Heart left ventricle (tissue), 16 donors: ENCODE measurements at places on chromosomes 7 and 10. TPM values are rescaled to one million over a fixed set of nuclear protein-coding genes. Genes with fewer than 3 reads are reported as not detected.
A peak's percentile ranks its signal among the peaks of the same experiment; 100 is the strongest.

- no peaks in the 10 kb centered on the region for H3K27me3 ChIP-seq
- no peak for DNase-seq
- H3K4me1 ChIP-seq, result no peaks in the 10 kb centered on the region
- H3K4me3 ChIP-seq, result no peak overlapping the region
- no peak overlapping the region for H3K27ac ChIP-seq
These were observed 118.1 kb downstream of the GLRX3 start for GRCh38 chr10:130254243-130254642.

- no peaks in the 10 kb centered on the region for H3K27me3 ChIP-seq
- no peak for DNase-seq
- H3K4me3 ChIP-seq, result no peak overlapping the region
- H3K36me3 ChIP-seq, result no peaks in the 10 kb centered on the region
- H3K27ac ChIP-seq, result no peak overlapping the region
- H3K4me1 ChIP-seq, result no peaks in the 10 kb centered on the region
These were observed 89.1 kb downstream of the GPR158 start for GRCh38 chr10:25263931-25264330.

The ZP3 gene
- total RNA-seq, result 0.67 TPM

The OPN1SW gene
- total RNA-seq, result not detected

The SLC18A3 gene
- total RNA-seq, result not detected

DNA sequence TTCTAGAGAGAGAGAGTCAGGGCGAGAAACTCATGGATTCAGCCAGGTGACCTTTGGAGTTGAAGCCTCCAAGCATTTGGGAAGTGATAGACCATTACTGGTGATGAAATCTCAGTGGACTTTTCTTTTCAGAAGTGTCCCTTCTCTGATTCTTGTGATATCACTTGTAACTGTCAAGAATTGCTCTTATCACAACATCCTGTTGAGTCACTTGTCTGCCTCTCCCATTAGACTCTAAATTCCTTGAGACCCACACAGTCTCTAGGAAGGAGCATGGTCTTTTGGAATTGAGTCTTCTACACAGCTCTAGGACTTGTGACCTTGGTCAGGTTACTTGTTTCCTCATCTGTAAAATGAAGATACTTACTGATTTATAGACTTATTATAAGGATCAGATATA is 81.0 kb downstream of the CFAP58 start:
- no peak for DNase-seq
- no peak overlapping the region for H3K4me3 ChIP-seq
- no peaks in the 10 kb centered on the region for H3K4me1 ChIP-seq

DNA sequence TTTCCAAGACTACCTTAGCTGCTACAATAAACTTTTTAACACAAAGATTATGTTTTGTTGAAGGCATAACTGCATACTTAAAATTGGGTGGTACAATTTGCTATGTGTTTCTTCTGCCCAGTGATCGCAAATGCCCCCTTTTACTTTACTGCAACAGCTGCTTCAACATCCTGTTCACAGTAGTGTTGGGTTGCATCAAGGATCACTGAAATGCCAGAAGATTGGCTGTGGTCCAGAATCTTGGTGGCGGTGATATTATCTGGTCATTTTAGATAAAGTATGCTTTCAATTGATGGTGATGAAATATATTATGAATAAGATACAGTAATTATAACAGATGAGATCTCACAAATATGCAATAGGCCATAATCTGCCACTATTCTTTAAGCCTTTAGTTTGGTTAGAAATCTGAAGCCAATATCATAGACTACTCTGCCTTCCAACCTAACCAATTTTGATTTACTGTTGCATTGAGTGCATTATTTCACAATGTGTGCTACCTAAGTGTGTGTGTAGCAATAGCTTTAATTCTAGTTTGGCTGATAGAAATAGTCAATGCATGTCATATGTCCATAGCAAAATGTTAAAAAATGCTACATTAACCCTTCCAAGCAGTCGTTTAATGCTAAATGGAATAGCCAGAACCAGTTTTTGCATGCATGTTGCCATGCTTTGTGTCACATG is 29.8 kb upstream of the ING3 start:
- H3K36me3 ChIP-seq, result no peaks in the 10 kb centered on the region
- no peaks in the 10 kb centered on the region for H3K27me3 ChIP-seq

DNA sequence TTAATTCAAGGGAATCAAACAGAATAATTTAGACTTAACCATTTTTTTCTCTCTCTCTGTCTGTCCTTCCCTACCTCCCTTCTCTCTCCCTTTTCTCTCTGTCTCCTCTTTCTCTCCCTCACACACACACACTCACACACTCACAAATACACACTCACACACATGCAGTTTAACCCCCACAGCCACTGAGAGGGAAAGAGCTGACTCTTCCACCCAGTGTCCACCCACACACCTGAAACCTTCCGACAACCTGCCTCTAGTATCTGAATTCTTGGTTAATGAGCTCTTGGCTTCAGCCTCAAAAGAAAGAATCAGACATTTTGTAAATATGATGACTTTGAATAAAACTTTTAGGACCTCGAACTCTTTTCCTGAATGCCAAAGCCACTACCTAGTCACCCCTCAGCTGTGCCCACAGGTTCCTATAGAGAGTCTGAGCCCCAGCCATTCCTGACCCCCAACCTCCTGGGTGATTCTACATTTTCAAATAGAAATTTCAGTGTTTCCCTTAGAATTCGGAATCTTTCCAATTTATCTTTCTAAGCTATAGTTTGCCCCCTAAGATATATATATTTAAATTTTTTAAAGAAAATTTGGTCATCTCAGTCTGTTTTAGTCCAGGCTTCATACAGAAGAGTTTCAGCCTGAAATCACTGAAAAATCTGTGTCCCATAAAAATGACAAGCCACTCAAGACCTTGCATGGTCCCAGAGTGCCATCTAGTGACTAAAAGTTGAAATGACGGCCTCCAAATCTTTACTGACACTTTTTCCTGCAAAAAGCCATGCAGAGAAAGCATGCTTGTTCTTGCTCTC is 202.8 kb downstream of the IPMK start:
- no peak overlapping the region for H3K27ac ChIP-seq
- no peaks in the 10 kb centered on the region for H3K36me3 ChIP-seq
- no peak for DNase-seq
- H3K27me3 ChIP-seq, result no peaks in the 10 kb centered on the region
- H3K4me3 ChIP-seq, result no peak overlapping the region
- H3K4me1 ChIP-seq, result no peaks in the 10 kb centered on the region

- H3K4me1 ChIP-seq, result no peaks in the 10 kb centered on the region
- no peak overlapping the region for H3K27ac ChIP-seq
- no peaks in the 10 kb centered on the region for H3K36me3 ChIP-seq
These were observed 113.3 kb upstream of the KMT2E start for GRCh38 chr7:104900525-104901239.

The SH2D4B gene
- 0.19 TPM for total RNA-seq

The TBXAS1 gene
- total RNA-seq, result 2.8 TPM

- H3K4me1 ChIP-seq, result no peaks in the 10 kb centered on the region
- H3K4me3 ChIP-seq, result no peak overlapping the region
- no peaks in the 10 kb centered on the region for H3K27me3 ChIP-seq
- DNase-seq, result no peak
These were observed 359.1 kb upstream of the VSTM2A start for GRCh38 chr7:54183055-54183454.

The GIMAP2 gene
- 5.9 TPM for total RNA-seq

The MEIG1 gene
- not detected for total RNA-seq

GRCh38 chr7:22686620-22687019 is 40.4 kb upstream of the IL6 start:
- no peak overlapping the region for H3K27ac ChIP-seq
- no peak overlapping the region for H3K4me3 ChIP-seq
- no peaks in the 10 kb centered on the region for H3K36me3 ChIP-seq
- DNase-seq, result no peak

DNA sequence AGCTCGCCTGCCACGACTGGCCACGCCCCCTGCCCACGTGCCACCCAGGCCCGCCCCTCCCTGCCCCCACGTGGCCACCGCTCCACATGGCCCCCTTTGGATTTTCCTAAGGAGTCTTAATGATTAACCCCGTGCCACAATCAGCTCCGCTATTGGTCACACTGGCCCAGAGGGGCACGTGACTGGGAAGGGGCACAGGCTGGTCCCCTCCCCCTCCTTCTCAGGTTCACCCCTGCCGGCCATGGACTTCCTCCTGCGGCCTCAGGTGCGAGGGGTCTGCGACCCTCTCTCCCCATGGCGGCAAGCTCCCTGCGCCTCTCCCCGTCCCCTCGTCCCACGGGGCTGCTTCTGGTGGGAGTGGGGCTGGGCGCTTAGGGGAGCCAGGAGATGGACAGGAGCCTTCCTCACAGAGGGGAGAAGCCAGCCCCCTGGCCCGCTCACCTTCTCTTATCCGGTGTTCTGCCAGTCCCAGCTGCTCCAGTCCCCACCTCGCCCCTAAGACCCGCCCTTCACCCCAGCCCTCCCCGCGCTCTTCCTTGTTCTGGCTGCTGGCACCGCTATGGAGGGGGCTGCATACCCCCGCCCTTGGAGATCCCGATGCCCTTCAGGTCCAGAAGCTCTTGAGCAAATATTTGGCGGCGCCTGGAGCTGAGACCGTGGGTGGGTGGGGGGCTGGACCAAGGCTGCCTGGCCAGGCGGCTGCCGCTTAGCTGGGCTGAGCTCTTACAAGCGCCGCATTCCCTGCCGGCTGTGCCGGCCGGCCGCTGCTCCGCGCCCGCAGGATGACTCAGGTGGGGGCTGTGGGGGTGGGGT is 3.2 kb downstream of the SLC4A2 start:
- peaks cover 46% of the 10 kb centered on the region for H3K4me1 ChIP-seq
- no peak for DNase-seq
- H3K4me3 ChIP-seq, result peak overlapping the region; percentile 24
- H3K27ac ChIP-seq, result peak overlapping the region; percentile 68

GRCh38 chr7:158880973-158881372 is 24.6 kb downstream of the DYNC2I1 start:
- DNase-seq, result no peak
- no peaks in the 10 kb centered on the region for H3K4me1 ChIP-seq
- H3K4me3 ChIP-seq, result no peak overlapping the region
- peaks cover 62% of the 10 kb centered on the region for H3K36me3 ChIP-seq

The SP8 gene
- total RNA-seq, result not detected

DNA sequence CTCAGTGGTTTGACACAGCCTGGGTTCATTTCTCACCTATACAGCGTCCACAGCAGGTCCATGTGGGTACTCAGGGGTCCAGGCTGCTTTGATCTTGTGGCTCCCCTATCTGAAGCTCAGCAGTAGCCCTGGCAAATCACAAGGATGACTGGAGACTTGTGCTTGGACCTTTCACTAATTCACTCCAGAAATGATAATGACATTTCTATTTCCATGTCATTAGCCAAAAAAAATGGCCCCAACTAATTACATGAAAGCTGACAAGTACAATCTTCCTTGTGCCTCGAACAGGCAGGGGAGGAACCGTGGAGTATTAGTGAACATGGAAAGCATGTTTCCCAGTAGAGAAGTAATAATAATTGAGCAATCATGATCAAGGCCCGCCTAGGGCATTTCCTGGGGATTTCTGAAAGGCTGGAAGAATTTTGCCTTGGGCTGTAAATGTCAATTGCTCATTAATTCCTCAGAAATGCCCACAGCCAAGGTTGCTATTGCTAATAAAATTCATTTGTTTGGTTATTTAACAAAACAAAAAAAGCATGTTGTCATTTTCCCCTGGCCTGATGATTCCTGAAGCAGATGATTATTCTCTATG is 586.1 kb downstream of the SDK1 start:
- H3K4me3 ChIP-seq, result no peak overlapping the region
- no peaks in the 10 kb centered on the region for H3K27me3 ChIP-seq
- no peak overlapping the region for H3K27ac ChIP-seq
- no peaks in the 10 kb centered on the region for H3K4me1 ChIP-seq
- no peaks in the 10 kb centered on the region for H3K36me3 ChIP-seq

DNA sequence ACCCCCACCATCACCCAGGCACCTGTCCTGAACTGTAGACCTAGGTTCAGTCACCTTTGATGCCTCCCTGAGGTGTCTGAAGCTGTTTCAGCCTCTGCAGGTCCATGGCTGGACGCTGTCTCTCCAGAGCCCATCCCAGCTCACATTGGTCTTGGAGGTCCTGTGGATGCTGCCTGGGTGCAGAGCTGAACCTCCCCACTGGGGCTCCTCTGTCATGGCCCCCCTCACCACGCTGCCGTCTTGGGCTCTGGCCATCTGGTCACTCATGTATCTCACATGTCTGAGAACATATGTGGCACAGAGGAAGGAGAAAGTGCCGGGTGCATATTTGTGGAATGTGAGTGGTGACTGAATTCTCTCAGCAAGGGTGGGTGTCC is 108.9 kb downstream of the NKX6-2 start:
- H3K4me1 ChIP-seq, result no peaks in the 10 kb centered on the region
- no peaks in the 10 kb centered on the region for H3K36me3 ChIP-seq
- H3K27ac ChIP-seq, result no peak overlapping the region
- H3K4me3 ChIP-seq, result no peak overlapping the region
- no peak for DNase-seq
- no peaks in the 10 kb centered on the region for H3K27me3 ChIP-seq
